ENCODE measurements at places on chromosomes 2 and 18.

DNA sequence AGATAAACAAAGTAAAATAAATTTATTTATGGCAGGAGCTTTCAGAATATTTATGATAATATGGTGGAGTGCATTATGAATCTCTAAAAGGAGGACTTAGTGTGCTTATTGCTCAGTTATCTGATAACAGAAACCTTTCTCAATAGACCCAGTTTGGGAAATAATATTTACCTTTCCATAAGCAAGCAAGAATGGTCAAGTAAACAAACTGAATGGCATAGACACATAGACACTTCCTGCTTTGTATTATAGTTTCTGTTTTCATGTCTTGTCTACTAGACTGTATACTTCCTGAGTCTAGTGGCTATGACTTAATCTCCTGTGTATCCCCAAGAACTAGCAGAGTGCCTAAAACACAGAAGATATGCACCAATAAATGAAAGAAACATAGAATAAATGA lies 87.8 kb downstream of the UPP2 start:
- no peak for DNase-seq

GRCh38 chr18:65767406-65767805 lies 16.6 kb downstream of the CDH7 start:
- no peak for DNase-seq

DNA sequence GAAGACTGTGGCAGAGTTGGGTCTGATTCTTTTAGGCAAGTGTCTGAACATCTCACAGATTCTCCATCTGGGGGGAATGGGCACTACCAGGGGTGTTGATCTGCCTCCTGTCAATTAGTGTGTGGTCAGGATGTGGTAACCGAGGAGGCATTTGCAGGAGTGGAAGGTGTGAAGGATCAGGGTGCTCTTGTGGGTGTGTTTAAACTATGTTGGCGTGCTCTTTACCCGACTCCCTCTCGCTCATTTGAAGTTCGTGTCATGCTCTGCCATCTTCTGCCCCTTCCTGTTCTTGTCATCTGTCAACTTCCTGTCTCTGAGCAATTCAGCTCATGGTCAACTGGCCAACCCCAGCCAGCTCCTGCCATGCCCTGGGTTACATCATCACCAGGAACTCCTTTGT lies 107.9 kb downstream of the RTN4 start:
- DNase-seq, result no peak

GRCh38 chr2:197982565-197982964 lies 178.2 kb downstream of the PLCL1 start:
- DNase-seq, result no peak

GRCh38 chr18:45359275-45360009 lies 255.8 kb upstream of the SLC14A2 start:
- DNase-seq, result no peak

DNA sequence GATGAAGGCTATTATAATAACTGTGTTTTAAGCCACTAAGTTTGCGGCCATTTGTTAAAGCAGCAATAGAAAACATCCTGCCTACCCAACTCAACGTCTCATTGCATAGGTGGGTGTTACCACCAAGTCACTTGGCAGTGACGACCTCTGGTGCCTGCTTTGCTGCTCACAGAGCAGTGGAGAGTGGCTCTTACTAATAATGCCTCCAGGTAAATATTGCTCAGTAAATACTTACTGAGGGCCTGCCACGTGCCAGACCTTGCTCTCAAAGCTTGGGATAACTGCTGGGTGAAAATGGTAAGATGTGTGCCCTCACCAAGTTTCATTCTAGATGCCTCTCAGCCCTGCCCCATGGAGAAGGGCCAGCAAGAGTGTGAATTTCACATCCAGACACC lies 27.7 kb downstream of the ITGA6 start:
- no peak for DNase-seq

DNA sequence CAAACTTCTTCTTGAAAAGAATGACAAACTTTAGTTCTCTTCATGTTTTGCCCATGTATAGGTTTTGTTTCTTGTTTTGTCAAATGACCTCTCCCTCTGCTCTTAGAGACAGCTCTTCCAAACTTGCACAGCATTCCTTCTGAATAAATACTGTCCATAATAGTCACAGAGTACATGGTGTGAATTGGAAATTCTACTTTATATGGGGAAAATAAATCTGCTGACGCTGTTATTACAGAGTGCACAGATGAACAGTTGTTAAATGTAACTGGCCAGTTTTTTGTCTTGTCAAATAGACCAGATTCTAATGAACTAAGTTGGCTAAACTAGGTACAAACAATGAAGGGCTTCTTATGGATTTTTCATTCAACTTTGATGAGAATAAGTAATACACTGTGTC lies 115.8 kb upstream of the DTNA start:
- no peak for DNase-seq

DNA sequence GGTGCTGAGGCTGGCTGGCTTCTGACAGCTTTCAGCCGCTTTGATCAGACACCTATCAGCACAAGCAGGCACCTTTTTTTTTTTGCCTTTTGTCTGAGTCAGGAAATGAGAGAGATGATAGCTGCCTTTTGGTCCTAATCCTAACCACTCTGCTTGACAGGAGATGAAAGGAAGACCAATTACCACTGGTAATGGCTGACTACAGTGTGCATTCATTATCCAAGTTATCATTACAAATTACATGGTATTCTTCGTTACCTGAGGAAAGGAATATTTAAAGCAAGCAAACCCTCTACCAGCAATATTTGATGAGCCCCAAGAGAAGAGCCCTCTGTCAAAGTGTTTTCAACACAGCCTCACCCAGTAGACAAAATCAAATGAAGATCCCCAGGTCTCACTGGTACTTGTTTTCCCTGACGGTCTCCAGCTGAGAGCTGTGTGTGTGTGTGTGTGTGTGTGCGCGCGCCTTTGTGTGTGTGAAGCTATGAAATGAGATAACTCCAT lies 925.7 kb downstream of the DCDC2C start:
- no peak for DNase-seq

GRCh38 chr2:208311954-208312353 lies 45.9 kb downstream of the PIKFYVE start:
- DNase-seq, result no peak

GRCh38 chr2:150136401-150136800 lies 351.1 kb downstream of the RND3 start:
- no peak for DNase-seq

DNA sequence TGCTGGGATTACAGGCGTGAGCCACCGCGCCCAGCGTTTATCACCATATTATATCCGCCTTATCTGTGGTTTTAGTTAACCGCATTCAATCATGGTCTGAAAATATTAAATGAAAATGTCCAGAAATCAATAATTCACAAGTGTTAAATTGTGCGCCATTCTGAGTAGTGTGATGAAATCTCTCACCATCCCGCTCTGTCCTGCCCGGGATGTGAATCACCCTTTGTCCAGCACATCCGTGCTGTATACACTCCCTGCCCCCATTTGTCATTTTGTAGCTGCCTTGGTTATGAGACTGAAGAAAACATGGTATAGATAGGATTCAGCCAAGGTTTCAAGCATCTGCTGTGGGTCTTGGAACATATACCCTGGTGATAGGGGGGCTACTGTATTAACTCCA lies 70.7 kb downstream of the TIMM21 start:
- DNase-seq, result no peak

GRCh38 chr2:155391613-155392130 lies 693.2 kb downstream of the KCNJ3 start:
- DNase-seq, result no peak

- no peak for DNase-seq
Measured at GRCh38 chr2:218063486-218063885, 5.6 kb upstream of the RUFY4 start.

DNA sequence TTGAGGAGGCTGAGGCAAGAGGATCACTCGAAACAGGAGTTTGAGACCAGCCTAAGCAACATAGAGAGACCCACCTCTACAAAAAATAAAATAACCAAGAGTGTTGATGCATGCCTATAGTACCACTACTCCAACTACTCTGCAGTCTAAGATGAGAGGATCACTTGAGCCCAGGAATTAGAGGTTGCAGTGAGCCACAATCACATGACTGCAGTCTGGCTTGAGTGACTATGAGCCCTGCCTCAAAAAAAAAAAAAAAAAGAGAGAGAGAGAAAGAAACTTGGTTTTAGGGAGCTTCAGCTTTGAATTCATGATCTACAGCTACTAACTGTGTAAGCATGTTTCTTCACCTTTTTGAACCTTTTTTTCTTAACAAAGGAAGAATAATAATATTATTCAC lies 119.9 kb downstream of the HNMT start:
- DNase-seq, result no peak

All from left renal cortex interstitium (tissue), 4 donors.